ENCODE measurements at places on chromosomes 11 and 22. TPM values are rescaled to one million over a fixed set of nuclear protein-coding genes. Genes with fewer than 3 reads are reported as not detected.

DNA sequence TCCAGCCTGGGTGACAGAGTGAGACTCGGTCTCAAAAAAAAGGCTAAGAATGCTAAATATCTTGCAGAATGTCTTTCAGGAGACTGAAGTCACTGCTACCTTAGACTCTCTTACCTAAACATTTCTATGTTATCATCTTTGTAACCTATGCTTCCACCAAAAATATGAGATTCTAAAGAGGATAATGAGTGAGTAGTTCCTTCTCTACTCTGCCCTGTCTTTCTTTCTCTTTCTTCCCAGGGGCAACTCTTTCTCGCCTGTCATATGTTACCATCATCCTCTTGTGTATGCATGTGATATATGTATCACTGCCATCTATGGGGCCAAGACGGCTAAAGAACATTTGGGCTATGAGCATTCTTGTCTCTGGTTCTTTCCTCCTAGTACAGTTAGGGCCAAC is 9.0 kb upstream of the RASSF10 start:
- no peaks in the 10 kb centered on the region for H3K4me1 ChIP-seq
- no peak overlapping the region for H3K27ac ChIP-seq
- no peak overlapping the region for H3K4me3 ChIP-seq
- no peak for DNase-seq

The WNT7B gene
- total RNA-seq, result not detected

GRCh38 chr11:115766561-115766960 is 262.3 kb upstream of the CADM1 start:
- no peaks in the 10 kb centered on the region for H3K27me3 ChIP-seq
- H3K36me3 ChIP-seq, result no peaks in the 10 kb centered on the region

DNA sequence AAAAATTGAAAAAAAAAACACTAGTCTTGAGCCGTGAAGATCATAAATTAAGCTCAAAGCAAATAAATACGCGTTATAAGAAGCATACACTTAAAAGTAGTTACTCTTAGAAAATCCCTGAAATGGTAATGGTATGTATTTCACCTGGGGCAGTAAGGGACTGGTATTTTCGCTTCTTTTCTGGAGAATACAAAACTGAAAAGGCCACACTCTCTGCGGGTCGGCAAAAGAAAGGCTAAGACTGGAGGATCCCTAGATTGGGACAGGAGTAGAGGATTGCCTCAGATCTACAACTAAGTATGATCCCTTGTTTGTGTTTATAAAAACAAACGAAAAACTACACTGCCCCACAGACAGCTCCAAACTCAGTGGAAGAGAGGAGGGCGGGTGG is 617 bp downstream of the TSG101 start:
- no peak for DNase-seq
- H3K36me3 ChIP-seq, result no peaks in the 10 kb centered on the region
- H3K27ac ChIP-seq, result peak overlapping the region; percentile 98
- peaks cover 50% of the 10 kb centered on the region for H3K4me1 ChIP-seq
- H3K27me3 ChIP-seq, result no peaks in the 10 kb centered on the region
- H3K4me3 ChIP-seq, result peak overlapping the region; percentile 98

- H3K4me1 ChIP-seq, result peaks cover 51% of the 10 kb centered on the region
These were observed 2.4 kb upstream of the MIOX start for GRCh38 chr22:50483977-50484853.

DNA sequence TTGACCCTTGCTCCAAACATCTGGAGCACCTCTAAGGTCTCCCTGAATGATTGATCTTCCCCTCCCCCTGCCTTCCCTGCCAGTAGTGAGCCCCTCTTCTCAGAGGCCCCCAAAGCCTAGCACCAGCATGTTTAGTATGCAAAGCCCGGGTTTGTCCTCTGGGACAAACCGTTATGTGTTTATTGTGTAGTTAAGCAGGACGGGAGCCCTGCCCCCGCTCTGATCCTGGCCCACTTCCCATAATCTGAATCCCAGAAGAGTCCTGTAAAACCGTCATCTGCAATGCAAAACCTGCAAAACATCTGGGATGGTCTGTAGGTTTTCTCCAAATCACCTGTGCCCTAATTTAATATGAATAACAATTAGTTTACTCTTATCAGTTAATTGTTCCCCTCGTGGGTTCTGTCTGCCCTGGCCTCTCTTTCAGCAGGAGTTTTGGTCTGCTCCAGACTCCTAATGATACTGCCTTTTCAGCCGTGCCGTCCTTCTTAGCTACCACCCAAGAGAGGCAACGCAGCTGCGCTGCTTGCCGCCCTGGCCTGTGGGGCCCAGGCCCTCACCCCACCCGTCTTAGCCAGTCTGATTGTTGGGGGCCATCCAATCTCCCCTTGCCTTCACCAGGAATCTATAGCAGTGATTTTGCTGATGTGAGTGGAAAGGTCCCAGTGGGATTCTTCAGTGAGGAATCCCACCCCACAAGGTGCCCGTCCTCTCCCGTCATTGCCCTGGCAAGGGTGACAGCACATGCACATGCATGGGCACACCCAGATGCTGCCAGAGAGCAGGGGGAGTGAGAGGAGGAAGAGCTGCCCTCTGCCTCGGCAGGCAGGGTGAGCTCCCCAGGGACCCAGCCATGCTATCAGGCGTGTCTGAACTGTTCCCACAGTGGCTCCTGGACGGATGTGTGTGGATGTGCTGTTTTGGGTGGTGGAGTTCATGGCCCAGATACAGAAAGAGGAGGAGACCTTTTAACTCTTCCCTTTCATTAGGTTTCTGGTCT is 3.0 kb upstream of the B3GAT1 start:
- H3K27ac ChIP-seq, result no peak overlapping the region
- no peaks in the 10 kb centered on the region for H3K36me3 ChIP-seq
- H3K4me3 ChIP-seq, result no peak overlapping the region
- no peak for DNase-seq

GRCh38 chr11:113725913-113726312 is 19.8 kb upstream of the TMPRSS5 start:
- no peak overlapping the region for H3K4me3 ChIP-seq
- no peaks in the 10 kb centered on the region for H3K27me3 ChIP-seq
- DNase-seq, result peak; percentile 46
- no peaks in the 10 kb centered on the region for H3K4me1 ChIP-seq
- no peaks in the 10 kb centered on the region for H3K36me3 ChIP-seq
- no peak overlapping the region for H3K27ac ChIP-seq

GRCh38 chr22:39655004-39655579 is 84.5 kb downstream of the CACNA1I start:
- DNase-seq, result no peak
- no peaks in the 10 kb centered on the region for H3K4me1 ChIP-seq
- no peaks in the 10 kb centered on the region for H3K36me3 ChIP-seq
- no peak overlapping the region for H3K4me3 ChIP-seq
- no peak overlapping the region for H3K27ac ChIP-seq

DNA sequence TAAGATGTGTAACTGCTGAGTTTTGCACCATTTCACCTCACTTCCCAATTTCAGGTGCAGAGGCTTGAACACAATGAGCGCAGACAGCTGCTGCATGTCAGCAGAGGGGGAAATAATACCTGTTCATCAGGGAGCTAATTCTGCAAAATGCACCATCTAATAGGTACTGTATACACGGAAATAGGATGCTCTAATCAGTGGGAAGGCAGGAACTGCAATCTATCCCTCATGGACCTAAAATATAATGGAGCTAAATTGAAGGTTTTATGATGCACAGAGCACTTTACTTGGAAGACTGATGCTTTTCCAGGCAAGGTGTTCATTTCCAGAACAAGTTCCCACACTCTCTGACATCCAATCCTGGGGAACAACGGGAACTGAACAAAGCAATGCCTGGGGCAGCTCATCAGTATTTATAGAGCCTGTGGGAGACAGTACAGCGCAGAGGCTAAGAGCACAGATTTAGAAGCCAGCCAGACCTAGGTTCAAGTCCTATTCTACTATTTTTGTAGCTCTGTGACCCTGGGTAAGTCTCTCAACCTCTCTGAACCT is 78.5 kb downstream of the TENM4 start:
- H3K27me3 ChIP-seq, result no peaks in the 10 kb centered on the region
- no peak overlapping the region for H3K4me3 ChIP-seq
- H3K4me1 ChIP-seq, result no peaks in the 10 kb centered on the region
- DNase-seq, result no peak
- no peak overlapping the region for H3K27ac ChIP-seq

The OR8D2 gene
- not detected for total RNA-seq

DNA sequence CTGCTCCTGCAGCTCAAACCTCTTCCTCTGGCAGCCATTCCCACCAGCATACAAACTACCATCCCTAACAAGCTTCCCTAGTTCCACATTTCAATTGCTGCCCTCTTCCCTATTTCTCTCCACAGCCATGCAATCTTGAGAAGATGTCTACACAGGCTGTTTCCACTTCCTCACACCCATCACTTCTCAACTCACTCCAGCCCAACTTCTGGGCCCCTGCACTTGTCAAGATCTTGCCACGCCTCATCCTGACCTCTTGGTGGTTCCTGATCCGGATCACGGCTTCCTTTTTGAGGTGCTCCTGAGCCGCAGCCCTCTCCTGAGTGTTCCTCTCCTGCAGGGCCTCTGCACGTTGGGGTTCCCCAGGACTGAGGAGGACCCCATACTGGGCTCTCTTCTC is 22.6 kb downstream of the RPL27A start:
- no peak overlapping the region for H3K27ac ChIP-seq
- peaks cover 83% of the 10 kb centered on the region for H3K4me1 ChIP-seq
- H3K27me3 ChIP-seq, result no peaks in the 10 kb centered on the region
- no peak overlapping the region for H3K4me3 ChIP-seq

GRCh38 chr22:25911243-25911972 is 169.4 kb downstream of the MYO18B start:
- no peaks in the 10 kb centered on the region for H3K36me3 ChIP-seq
- no peaks in the 10 kb centered on the region for H3K27me3 ChIP-seq
- DNase-seq, result no peak
- H3K27ac ChIP-seq, result no peak overlapping the region
- H3K4me3 ChIP-seq, result no peak overlapping the region
- no peaks in the 10 kb centered on the region for H3K4me1 ChIP-seq

- no peaks in the 10 kb centered on the region for H3K27me3 ChIP-seq
- H3K36me3 ChIP-seq, result no peaks in the 10 kb centered on the region
- no peaks in the 10 kb centered on the region for H3K4me1 ChIP-seq
- no peak overlapping the region for H3K27ac ChIP-seq
- no peak overlapping the region for H3K4me3 ChIP-seq
These were observed 73.4 kb downstream of the ARHGEF12 start for GRCh38 chr11:120409655-120410054.

GRCh38 chr11:13011466-13012055 is 2.4 kb downstream of the RASSF10 start:
- H3K27me3 ChIP-seq, result peaks cover 81% of the 10 kb centered on the region
- no peaks in the 10 kb centered on the region for H3K36me3 ChIP-seq
- no peak for DNase-seq

DNA sequence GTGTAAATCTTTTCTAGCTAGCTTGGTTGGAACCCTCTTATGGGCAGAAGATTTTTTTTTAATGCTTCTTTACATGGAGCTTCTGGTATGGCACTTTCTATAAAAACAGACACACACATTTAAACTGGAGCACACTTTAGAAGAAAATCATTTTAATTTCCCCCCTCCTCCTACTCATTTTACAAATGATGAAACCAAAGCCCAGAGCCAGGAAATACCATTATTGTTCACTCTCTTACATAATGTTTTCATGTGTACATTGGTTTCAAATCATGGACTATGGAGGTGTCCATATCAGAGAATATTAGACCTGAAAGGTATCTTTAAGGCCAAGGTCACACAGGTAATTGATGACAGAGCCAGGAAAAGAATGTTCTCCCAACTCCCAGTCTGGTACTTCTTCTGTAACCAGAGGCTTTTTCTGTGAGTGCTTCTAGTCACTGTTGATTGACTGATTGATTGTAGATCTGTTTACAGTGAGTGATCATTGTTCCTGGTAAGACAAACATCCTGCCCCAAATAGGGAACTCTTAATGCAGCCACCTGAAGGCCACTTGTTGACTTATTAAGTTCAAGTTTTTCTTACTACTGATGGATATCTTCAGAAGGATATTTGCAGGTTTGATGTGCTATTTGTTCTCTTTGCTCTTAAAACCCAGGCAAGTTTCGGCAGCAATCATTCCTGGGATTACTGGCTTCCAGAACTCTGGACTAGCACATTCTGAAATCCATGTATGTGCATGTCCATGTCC is 26.8 kb upstream of the ME3 start:
- H3K27me3 ChIP-seq, result no peaks in the 10 kb centered on the region
- DNase-seq, result no peak
- H3K4me3 ChIP-seq, result no peak overlapping the region
- H3K36me3 ChIP-seq, result no peaks in the 10 kb centered on the region
- H3K4me1 ChIP-seq, result no peaks in the 10 kb centered on the region

All from stomach (tissue), 19 donors.